ENCODE measurements at places on chromosomes 3 and 15.

- no peak for DNase-seq
Measured at GRCh38 chr3:127858937-127859336, 36.6 kb upstream of the MGLL start.

DNA sequence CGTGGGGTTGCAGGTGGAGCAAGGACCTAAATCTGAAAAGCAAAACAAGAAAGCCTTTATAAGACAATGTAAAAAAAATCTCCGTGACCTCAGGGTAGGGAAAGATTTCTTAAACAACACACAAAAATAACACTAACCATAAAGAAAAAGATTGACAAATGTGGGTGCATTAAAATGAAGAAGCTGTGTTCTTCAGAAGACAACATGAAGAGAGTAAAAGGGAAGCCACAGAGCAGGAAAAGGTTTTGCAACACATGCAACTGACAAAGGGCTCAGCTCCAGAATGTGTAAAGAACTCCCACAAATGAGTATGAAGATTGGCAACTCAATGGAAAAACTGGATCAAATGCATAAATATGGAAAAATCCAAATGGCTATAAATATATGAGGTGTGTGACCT is 74.2 kb downstream of the MAGEF1 start:
- DNase-seq: no peak

DNA sequence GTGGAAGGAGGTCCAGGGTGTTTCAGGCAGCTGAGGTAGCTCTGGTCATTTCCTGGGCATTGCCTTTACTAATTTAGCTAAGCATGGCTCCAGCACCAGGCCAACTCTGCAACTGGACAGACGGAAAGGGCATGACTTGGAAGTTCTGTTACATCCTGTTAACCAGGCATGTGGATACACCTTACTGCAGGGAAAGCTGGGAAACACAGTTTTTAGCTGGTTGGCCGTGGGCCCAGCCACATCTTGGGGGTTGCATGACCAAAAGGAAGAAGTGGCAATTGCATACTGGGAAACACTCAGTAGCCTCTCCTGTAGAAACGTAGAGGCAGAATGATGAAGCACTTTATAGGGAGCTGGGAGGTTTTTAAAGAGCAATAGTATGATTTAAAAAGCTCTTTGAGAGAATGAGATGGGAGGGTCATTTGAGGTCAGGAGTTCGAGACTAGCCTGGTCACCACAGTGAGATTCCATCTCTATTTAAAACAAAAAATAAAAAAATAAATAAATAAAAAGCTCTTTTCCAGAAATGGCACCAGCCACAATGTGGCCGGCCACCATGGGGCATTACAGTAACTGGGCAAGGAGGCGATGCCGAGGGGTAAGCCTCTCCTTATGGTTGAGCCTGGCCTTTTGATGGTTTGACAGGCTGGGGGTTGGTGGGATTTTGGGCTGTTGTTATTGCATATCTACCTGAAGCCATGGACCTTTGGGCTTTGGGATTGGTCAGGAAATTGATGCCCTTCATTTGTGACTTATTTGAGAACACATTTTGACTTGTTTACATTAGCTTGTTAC is 28.6 kb downstream of the TRAK1 start:
- no peak for DNase-seq

- no peak for DNase-seq
Measured at GRCh38 chr3:356952-357351, 160.4 kb downstream of the CHL1 start.

DNA sequence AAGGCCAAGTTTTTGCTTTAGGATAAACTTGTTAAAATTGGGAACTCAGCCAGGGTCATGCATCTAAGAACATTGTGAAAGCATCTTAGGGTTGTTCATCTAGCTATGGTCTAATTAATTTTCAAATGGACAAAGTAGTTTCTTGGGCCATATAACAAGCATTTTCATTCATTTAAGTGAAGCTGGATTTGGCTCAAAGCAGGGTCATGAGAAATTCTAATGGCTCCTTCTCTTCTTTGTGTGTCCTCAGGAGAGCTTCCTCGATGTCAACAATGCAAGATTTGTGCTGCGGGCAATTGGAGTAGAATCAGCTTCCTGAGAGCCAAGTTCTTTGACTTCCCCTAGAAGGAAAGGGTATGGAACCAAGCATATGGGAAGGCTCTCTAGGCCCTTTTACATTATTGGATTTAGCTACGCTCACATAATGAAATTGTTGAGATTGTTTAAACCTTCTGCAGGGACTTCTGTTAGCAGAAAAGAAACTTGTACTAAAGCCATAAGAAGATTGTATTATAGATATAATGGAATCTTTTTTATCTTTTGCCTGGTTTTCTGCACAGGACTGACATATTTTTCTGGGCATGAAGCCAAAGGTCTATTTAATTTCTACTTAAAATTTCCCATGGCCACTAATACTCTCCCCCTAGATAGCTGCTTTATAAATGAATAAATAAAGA is 1.8 kb upstream of the SAMMSON start:
- DNase-seq: no peak

- no peak for DNase-seq
Measured at GRCh38 chr3:354432-354831, 157.9 kb downstream of the CHL1 start.

DNA sequence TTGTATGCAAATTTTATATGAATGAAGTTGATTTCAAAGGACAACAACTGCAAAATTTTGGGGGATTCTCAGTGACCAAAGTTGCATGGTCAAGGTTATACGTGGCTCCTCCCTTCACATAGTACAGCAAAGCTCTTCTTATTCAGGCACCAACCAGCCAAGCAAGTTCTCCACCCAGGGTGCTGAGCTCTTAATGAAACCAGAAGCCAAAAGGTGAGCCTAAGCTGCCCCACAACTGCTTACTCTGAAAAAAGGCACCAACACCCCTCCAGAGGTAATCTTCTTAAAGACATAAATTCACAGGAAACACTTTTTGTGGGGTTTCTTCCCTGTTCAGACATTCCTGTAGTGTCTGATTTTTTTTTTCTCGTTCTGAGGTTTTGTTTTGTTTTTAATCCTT is 106.1 kb upstream of the GMNC start:
- DNase-seq: no peak

DNA sequence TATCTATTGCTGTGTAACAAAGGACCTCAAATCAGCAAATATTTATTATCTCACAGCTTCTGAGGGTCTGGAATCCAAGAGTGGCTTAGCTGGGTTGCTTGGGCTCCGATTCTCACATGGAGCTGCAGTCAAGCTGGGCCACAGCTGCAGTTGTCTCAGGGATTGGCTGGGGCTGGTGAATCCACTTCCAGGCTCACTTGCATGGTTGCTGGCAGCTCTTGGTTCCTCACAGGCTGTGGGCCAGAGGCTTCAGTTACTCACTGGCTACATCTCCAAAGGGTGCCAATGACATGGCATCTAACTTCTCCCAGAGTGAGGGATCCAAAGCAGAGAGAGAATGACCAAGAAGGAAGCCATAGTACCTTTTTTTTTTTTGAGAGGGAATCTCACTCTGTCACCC is 13.9 kb upstream of the SYNM start:
- no peak for DNase-seq

GRCh38 chr3:159128628-159129027 is 326.8 kb downstream of the MFSD1 start:
- no peak for DNase-seq

GRCh38 chr3:158539414-158540014 is 31.5 kb upstream of the MLF1 start:
- DNase-seq: peak; percentile 18

DNA sequence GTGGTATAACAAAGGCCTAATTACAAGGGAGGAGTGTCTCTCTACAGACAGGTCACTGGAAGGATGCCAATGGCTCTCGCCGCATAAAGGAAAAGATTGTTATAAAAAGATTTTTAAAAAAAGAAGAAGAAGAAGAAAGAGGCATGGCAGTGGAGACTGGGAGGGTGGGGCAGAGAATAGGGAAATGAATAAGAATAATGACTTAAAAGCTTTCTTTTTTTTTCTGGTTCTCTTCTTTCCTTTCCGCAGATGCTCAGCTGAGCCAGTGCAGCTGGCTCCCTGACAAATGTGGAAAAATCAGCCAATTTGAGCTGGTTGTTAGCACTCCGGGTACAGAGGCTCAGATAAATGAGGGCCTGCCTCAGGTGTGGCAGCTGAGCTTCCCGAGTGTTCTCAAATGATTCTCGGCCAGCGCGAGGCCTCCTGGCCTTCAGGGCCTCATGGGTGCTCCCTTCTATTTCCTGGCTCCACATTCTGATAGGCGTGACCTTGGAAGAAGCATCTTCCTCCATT is 234.1 kb downstream of the RORA start:
- DNase-seq: no peak

GRCh38 chr15:40793216-40793989 is 13.5 kb upstream of the ZFYVE19 start:
- DNase-seq: no peak

DNA sequence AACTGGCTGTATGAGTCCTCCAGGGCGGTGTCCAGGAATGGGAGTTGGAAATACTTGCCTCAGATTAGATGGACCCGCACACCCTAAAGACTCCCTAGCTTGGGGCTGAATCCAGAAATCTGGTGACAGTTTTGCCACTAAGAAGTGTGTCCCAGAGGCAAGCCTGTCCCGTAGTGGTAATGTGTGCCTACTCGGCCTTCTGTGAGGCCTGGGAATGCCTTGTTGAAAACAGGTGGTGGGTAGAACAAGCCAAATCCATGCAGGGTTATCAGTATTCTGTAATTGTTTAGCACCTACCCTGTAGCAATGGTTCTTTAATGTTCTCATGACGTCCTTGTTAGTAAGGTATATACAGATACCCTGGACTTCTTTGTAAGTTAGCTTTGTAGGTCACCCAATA is 1.6 kb downstream of the C3orf52 start:
- DNase-seq: no peak

- no peak for DNase-seq
Measured at GRCh38 chr3:10889206-10889960, 73.4 kb downstream of the SLC6A11 start.

DNA sequence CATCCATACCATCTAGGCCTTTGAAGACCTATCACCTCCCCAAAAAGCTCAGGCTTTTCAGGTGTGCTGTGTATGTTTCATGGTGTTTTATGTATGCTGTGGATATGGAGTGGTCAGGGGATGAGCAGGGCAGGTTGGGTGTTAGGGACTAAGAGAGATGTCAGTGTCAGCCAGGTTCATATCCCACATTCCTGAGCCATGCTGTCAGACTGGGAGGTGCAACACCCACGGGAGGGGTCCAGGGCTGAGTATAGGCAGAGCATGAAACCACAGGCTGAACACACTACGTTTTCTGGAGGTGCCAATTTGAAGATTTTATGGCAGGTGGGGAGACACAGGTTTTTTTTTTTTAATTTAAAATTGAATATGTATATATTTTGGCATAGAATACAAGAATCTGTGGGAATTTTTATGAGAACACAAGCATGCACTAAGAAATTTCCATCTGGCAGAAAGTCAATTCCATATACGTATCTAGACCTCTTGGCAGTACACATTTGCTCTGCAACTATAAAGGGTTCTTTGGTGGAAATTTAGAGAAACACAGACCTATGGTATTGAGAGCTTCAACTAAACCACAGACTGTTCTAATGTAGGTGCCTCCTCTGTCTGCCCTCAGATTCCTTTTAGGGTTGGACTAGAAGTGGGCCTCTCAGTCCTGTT is 101.9 kb upstream of the RNU6-1 start:
- no peak for DNase-seq

DNA sequence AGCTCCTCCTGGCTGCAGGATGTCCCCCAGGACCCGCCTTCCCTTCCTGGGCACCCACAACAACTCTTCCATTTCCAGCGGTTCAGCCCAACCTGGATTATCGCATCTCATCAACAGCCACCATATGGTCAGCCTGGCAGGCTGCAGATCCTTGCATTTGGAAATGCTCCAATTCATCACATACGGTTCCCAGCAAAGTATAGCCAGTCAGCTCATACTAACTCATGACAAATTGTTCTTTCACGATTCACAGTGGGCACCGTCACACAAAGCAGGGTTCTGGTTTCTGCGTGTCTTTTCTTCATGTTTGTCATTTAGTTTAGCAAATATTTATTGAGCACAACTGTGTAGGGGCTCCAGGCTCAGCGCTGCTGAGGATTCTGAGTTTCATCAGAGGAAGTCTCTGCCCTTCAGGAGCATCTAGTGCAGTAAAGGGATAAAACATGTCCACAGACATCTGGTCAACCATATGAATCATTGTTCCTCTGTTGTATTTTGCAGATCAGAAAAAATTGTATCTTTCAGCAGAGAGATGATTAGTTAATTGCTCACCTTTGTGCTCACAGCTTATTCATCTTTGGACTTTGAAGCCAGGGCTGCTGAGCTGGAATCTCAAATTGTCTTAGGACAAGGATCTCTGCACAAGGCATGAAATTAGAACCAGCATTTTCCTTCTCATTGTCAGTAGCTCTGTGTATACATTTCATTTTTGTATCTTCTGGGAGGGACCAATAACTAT is 125.1 kb downstream of the GABRG3 start:
- DNase-seq: no peak

- no peak for DNase-seq
Measured at GRCh38 chr15:61518191-61518950, 289.3 kb upstream of the RORA start.

DNA sequence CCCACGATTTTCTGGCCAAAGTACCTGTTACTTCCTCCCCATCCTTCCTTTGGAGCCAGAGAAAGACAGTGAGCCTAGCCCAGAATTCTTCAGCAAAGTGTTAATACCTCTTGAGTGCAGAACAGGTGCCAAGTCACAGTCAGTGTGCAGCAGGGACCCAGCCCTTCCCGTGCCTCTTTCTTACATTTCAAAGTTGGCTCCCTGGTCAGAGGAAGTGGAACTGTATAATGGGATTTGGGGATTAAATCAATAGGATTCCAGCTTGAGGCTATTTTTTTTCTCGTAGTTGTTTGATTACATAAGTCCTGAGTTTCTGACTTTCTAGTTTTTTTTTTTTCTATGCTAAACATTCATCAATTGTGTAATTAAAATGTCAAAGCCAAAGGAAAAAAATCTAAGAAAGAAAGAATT is 52.6 kb upstream of the ABHD10 start:
- no peak for DNase-seq

DNA sequence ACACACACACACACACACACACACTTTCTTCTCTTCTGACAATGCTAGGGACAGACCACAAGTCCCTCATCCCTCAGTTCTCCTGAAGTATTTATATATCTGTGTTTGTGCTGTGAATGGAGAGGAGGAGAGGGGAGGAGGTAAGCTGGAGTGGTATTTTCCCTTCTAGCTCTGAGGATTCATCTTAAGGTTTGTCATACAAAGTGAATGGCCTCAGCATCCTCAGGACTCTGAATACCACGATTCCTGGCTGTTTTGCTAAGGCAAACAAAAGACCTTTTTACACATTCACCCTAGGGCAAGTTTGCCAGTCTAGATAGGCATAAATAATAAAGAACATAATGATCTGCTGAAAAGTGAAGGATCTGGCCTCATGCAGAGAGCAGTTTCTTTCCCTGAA is 65.7 kb upstream of the CHMP2B start:
- DNase-seq: no peak

DNA sequence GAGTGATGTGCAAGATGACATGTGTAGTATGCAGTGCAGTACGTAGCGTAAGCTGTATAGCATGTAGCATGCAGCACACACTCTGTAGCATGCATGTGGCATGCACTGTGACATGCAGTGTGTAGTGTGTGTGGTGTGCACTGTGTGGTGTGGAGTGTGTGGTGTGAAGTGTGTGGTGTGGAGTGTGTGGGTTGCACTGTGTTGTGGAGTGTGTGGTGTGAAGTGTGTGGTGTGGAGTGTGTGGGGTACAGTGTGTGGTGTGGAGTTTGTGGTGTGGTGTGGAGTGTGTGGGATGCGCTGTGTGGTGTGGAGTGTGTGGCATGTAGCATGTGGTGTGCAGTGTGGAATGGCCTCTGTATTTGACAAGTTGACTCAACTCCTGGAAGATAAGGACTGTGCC is 39.2 kb downstream of the ROPN1B start:
- no peak for DNase-seq

All from T-cell (primary cell).